ENCODE measurements at places on chromosomes 2 and 18.
A peak's percentile ranks its signal among the peaks of the same experiment; 100 is the strongest.

- no peak overlapping the region for H3K27ac ChIP-seq
- DNase-seq: no peak
- no peaks in the 10 kb centered on the region for H3K36me3 ChIP-seq
Measured at GRCh38 chr2:217047209-217047608, 187.3 kb upstream of the TNP1 start.

- H3K4me3 ChIP-seq: peak overlapping the region; percentile 65
- peak overlapping the region; percentile 56 for H3K27ac ChIP-seq
- peaks cover 20% of the 10 kb centered on the region for H3K4me1 ChIP-seq
- H3K27me3 ChIP-seq: no peaks in the 10 kb centered on the region
- peak; percentile 62 for DNase-seq
Measured at GRCh38 chr18:57789090-57789489, 14.0 kb downstream of the ATP8B1 start.

GRCh38 chr2:45652090-45653031 is 886 bp downstream of the PRKCE start:
- no peak overlapping the region for H3K27ac ChIP-seq
- no peaks in the 10 kb centered on the region for H3K27me3 ChIP-seq
- H3K36me3 ChIP-seq: no peaks in the 10 kb centered on the region
- peaks cover 12% of the 10 kb centered on the region for H3K4me1 ChIP-seq
- H3K4me3 ChIP-seq: peak overlapping the region; percentile 83

DNA sequence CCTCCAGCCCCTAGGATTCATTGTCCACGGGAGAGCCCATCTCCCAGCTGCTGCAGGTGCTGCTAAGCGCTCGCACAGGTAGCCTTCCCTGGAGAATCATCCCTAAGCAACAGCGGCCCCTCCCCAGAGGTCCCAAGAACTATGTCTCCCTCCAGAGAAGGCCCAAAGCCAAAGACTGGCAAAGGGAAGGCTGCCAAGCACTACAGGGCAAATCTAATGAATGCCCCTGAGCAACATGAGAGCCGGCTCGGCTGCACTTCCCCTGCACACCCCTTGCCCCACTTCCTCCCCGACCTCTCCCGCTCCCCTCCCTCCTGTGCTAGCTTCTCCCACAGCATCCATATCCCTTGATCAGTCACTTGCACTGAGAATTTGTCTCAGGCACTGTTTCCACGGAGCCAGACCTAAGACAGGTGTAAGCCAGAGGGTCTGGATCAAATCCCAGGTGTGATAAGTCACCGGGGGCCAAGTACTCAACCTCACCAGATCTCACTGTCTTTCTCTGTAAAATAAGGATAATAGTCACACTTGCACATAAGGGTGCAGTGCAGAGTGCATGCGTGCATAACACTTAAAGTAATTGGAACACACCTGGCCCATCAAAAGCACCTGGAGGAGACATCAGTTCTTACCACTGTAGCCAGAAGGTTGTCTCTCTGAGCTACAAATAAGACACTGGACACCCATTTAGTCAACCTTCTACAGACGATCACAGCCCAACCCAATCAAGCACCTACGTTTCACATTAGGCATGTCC is 20.1 kb upstream of the COL6A3 start:
- H3K36me3 ChIP-seq: no peaks in the 10 kb centered on the region
- no peak overlapping the region for H3K4me3 ChIP-seq
- no peak for DNase-seq
- no peaks in the 10 kb centered on the region for H3K27me3 ChIP-seq
- no peak overlapping the region for H3K27ac ChIP-seq

DNA sequence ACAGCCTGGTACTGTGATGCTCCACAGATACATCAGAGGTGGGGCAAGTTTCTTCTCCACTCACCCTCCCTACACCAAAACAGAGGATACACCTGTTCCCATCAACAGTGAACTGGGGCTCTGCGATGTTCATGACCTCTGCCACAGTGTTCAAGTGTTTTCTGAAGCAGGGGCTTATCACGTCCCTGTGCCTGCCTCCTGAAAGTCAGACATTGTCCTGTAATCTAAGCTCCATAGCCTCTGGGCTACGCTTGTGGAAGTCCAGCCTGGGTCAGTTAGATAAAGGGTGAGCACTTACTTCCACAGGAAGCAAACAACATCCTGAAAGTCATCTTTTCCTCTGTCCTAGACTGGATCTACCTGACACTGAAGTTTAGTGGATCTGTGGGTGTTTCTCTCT is 20.2 kb upstream of the MRO start:
- no peak overlapping the region for H3K27ac ChIP-seq
- peaks cover 1% of the 10 kb centered on the region for H3K4me1 ChIP-seq
- H3K4me3 ChIP-seq: no peak overlapping the region

DNA sequence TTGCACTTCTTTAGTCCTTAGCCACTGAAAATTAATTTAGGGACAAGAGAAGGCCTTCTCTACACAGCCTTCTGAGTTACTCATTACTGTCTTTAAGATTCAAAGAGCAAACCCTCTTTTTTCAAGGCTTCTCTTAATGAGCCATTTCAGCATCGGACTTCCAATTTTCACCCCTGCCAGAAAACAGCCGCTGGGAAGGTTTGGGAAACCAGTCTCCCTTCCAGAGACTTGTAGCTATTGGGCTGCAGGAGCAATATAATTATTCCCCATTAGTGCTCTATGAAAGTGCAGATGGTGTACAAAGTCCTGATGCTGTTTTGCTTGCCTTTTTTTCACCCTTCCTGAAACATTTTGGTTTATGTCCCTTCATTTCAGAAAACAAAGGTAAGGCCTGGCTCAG is 79.3 kb downstream of the GPR39 start:
- H3K36me3 ChIP-seq: no peaks in the 10 kb centered on the region
- H3K27ac ChIP-seq: no peak overlapping the region
- no peak overlapping the region for H3K4me3 ChIP-seq
- no peaks in the 10 kb centered on the region for H3K4me1 ChIP-seq
- no peak for DNase-seq

GRCh38 chr2:81250270-81250669 is 945.7 kb upstream of the LRRTM1 start:
- H3K27me3 ChIP-seq: no peaks in the 10 kb centered on the region
- no peak for DNase-seq
- no peaks in the 10 kb centered on the region for H3K36me3 ChIP-seq
- H3K4me1 ChIP-seq: no peaks in the 10 kb centered on the region
- H3K4me3 ChIP-seq: no peak overlapping the region

DNA sequence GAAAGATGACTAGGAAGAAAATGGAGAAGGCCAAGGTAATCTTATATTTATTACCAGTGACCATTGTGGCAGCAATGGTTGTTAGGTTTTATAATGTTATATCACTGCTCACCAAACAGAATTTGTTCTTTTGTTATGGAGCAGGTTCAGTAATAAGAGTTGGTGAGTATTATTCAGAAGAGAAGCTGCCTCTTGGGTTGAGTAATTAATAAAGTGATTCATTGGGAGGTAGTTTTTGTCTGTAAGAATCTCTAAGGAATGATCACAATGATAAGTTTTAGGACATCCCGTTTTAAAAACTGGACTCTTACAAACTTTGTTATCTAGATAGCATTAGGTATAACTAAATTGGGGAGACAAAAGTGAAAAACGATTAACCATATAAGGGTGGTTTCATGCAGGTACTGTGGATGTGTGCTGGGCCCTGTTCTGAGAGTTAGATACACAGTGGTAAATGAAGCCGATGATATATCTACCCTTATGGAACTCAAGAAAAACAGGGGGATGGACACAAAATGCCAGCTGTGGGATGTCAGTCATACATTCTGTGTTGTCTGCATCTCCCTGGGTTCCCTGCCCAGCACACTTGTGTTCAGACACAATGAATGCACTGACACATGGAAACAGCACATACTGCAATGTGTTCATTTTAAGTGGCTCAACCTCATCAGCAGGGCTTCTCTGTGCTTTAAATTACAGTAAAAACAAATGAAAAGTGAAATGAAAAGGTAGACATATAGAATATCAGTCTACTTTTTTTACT is 7.5 kb downstream of the MAP4K4 start:
- no peak overlapping the region for H3K4me3 ChIP-seq
- DNase-seq: peak; percentile 30
- peak overlapping the region; percentile 68 for H3K27ac ChIP-seq
- peaks cover 9% of the 10 kb centered on the region for H3K36me3 ChIP-seq
- H3K27me3 ChIP-seq: no peaks in the 10 kb centered on the region
- peaks cover 2% of the 10 kb centered on the region for H3K4me1 ChIP-seq

- no peaks in the 10 kb centered on the region for H3K27me3 ChIP-seq
- DNase-seq: no peak
- H3K4me3 ChIP-seq: no peak overlapping the region
Measured at GRCh38 chr2:113231064-113231463, 47.7 kb downstream of the PAX8 start.

DNA sequence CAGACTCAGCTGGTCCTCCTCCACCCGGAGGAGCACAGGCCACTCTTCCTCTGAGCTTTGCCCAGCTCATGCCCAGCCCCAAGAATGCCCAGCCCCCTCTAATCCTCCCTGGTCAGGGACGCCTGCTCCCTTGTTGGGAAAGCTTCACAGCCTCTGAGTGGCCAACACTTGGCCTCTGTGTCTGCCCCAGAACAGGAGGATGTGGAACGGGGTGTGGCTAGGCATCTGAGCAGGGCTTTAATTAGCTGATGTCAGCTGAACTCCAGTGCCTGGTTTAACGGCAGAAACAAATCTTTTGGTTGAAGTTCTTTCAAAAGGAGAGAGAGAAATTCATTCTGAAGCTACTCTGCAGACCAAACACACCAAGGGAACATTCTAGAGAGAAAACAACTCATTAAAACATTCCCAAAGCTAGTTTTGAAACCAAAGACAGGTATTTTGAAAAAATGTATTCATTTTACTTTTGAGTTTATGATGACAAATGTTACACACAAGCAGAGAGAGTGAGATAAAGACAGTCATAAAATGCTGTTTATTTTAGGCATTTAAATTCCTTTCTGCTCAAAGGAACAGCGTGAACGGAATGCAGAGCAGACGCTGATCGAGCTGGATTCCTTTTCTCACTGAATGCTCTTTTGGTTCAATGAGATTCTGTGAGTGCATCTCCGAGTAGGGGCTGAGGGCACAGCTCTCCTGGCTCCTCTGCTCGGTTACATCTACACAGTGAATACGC is 63.8 kb downstream of the RTP5 start:
- peak; percentile 59 for DNase-seq
- no peak overlapping the region for H3K4me3 ChIP-seq
- peak overlapping the region; percentile 53 for H3K27ac ChIP-seq

GRCh38 chr2:109529532-109530449 is 84.0 kb downstream of the SEPTIN10 start:
- H3K36me3 ChIP-seq: no peaks in the 10 kb centered on the region
- peaks cover 73% of the 10 kb centered on the region for H3K27me3 ChIP-seq

DNA sequence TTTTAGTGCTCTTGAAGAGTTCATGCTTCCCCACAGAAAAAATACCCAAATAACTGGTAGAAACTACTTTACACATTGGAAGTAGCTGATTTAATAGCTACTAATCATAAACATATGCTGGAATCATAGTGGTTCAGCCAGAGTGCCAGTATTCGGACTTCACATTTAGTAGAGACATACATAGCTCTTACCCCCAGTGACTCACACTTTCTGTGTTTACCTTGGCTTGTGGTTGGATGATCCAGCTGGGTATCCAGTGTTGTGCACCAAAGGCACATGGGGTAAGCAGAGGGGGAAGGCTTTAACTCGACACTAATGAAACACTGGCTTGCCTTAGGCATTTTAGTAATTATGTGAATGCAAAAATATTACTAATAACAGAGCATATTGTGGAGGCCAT is 18.1 kb downstream of the ARHGAP28 start:
- peak; percentile 90 for DNase-seq
- H3K27me3 ChIP-seq: no peaks in the 10 kb centered on the region
- peak overlapping the region; percentile 61 for H3K27ac ChIP-seq

GRCh38 chr2:171531291-171531690 is 9.0 kb downstream of the CYBRD1 start:
- H3K27me3 ChIP-seq: no peaks in the 10 kb centered on the region
- H3K4me1 ChIP-seq: peaks cover 1% of the 10 kb centered on the region
- H3K36me3 ChIP-seq: peaks cover 2% of the 10 kb centered on the region
- peak; percentile 70 for DNase-seq
